ENCODE measurements at places on chromosomes 5 and 9. TPM values are rescaled to one million over a fixed set of nuclear protein-coding genes. Genes with fewer than 3 reads are reported as not detected.

Gene SPINK4
- 129 TPM for polyA plus RNA-seq

Gene PCDHA4
- polyA plus RNA-seq, result 0.05 TPM

Gene QRFP
- polyA plus RNA-seq, result not detected

Gene CDK5RAP2
- 106 TPM for polyA plus RNA-seq

Gene SLC6A3
- 0.56 TPM for polyA plus RNA-seq

Gene SYNPO
- 228 TPM for polyA plus RNA-seq

Gene RELL2
- 0.63 TPM for polyA plus RNA-seq

Gene ATP10B
- 0.88 TPM for polyA plus RNA-seq

Gene TAF11L2
- polyA plus RNA-seq, result not detected

Gene MYOZ3
- polyA plus RNA-seq, result 2.0 TPM

Gene CDX1
- 0.69 TPM for polyA plus RNA-seq

Gene CRHBP
- polyA plus RNA-seq, result 0.75 TPM

Gene SEMA5A
- polyA plus RNA-seq, result 10.8 TPM

Gene EQTN
- 0.59 TPM for polyA plus RNA-seq

Gene NUDT12
- polyA plus RNA-seq, result 9.4 TPM

Gene ADAMTS19
- 0.79 TPM for polyA plus RNA-seq

Gene GFI1B
- polyA plus RNA-seq, result not detected

Gene SIT1
- 1.0 TPM for polyA plus RNA-seq

Gene RABEPK
- polyA plus RNA-seq, result 12.9 TPM

Gene PRLR
- polyA plus RNA-seq, result 0.08 TPM

Gene FEM1C
- 7.1 TPM for polyA plus RNA-seq

Gene TMEM203
- 27.5 TPM for polyA plus RNA-seq

Gene CCL21
- polyA plus RNA-seq, result 2.4 TPM

Gene HK3
- 8.9 TPM for polyA plus RNA-seq

Gene SLC45A2
- not detected for polyA plus RNA-seq

Gene TPPP
- polyA plus RNA-seq, result 4.7 TPM

Gene BAAT
- polyA plus RNA-seq, result not detected

Gene MCTP1
- 3.5 TPM for polyA plus RNA-seq

Gene SEMA4D
- polyA plus RNA-seq, result 2.4 TPM

Gene BRIX1
- polyA plus RNA-seq, result 16.6 TPM

Gene MYMK
- polyA plus RNA-seq, result not detected

Gene SLC30A5
- 23.5 TPM for polyA plus RNA-seq

Gene CARTPT
- polyA plus RNA-seq, result 30.8 TPM

Gene TAF11L5
- polyA plus RNA-seq, result not detected

Gene ORM2
- not detected for polyA plus RNA-seq

Gene PKN3
- polyA plus RNA-seq, result 1.3 TPM

Gene C8G
- 3.1 TPM for polyA plus RNA-seq

Gene ATOSB
- polyA plus RNA-seq, result 11.8 TPM

Gene TMOD1
- polyA plus RNA-seq, result 26.2 TPM

Gene MOB3B
- 3.0 TPM for polyA plus RNA-seq

Gene CHSY3
- 10.1 TPM for polyA plus RNA-seq

Gene PCDHGA7
- 2.1 TPM for polyA plus RNA-seq

Gene MYORG
- 2.1 TPM for polyA plus RNA-seq

Gene PCDHB16
- 0.63 TPM for polyA plus RNA-seq

Gene SPATA31E1
- polyA plus RNA-seq, result not detected

Gene OR1L1
- polyA plus RNA-seq, result not detected

Gene NR3C1
- 16.0 TPM for polyA plus RNA-seq

Gene REEP2
- polyA plus RNA-seq, result 6.4 TPM

Gene MCC
- polyA plus RNA-seq, result 5.5 TPM

Gene C9
- polyA plus RNA-seq, result 0.25 TPM

Gene AGXT2
- not detected for polyA plus RNA-seq

Gene PCDHA1
- polyA plus RNA-seq, result not detected

Gene SLC34A1
- not detected for polyA plus RNA-seq

All from aorta (tissue), 5 donors.